ENCODE measurements at places on chromosomes 12 and 14. TPM values are rescaled to one million over a fixed set of nuclear protein-coding genes. Genes with fewer than 3 reads are reported as not detected.

Gene NRIP2
- not detected for total RNA-seq

Gene PLA2G1B
- total RNA-seq, result not detected

Gene PTPRB
- 0.66 TPM for total RNA-seq

Gene CIDEB
- total RNA-seq, result not detected

Gene LLPH
- total RNA-seq, result 11.2 TPM

Gene ZNF740
- 12.8 TPM for total RNA-seq

Gene LIN7A
- not detected for total RNA-seq

Gene DDX23
- total RNA-seq, result 105 TPM

Gene HNF1A
- total RNA-seq, result not detected

All from PC-3 (cell line).